Stimulated activated CD4-positive, alpha-beta T cell treated with anti-CD3 and anti-CD28 coated beads, TNF-alpha, amount 100 ng/mL, for 4 hours (primary cell): ENCODE measurements at places on chromosomes 12 and 14.
A peak's percentile ranks its signal among the peaks of the same experiment; 100 is the strongest.

DNA sequence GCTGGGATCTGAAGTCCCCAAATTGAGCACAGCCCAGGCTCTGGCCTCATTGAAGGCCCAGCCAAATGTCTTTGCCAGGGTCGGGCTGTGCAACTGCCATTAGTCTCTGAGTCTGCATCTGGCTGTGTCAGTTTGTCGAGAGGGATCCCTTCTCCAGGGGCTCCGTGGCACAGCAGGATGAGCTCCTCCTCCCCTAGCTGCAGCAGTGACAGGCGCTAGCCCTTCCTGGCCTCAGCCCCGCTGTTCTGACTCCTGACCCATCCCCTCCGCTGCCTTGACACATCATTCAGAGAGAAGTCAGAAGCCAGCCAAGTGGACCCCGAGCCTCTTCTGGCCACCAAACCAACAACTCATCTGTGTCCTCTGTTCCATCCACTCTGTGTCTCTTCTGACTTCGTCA lies 188.3 kb downstream of the CALM1 start:
- no peak for DNase-seq

DNA sequence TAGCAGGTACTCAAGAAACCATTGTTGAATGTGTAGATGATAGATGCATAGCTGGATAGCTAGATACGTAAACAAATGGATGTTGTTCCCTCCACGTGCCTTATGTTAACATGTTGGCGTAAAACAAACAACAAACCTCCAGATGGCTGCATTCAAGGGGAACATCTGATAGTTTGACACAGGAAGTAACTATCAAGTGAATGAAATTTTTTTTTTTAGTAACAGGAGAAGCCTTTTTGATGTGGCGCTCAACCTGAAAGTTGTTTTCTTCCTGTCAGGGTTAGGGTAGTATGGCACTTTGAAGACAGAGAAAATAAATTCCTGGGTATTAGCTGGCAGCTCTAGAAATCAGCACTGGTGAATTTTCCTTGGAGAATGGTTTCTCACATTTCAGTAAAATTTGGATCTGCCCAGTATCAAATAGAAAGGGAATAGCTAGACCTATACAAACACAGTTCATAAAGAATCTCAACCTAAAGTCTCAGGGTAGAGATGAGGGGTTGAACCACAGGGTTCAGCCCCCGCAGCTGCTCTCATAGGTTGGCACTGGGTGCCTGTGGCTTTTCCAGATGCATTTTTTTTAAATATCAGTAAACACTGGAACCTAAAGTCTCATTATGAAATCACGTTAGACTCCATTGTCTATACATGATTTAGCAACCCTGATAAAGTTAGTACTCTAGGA lies 18.8 kb upstream of the RAP1B start:
- no peak for DNase-seq

GRCh38 chr14:57823015-57823660 lies 42.8 kb downstream of the SLC35F4 start:
- DNase-seq: no peak

- no peak for DNase-seq
Observed at GRCh38 chr12:70165450-70165849, 77.8 kb upstream of the CNOT2 start.

GRCh38 chr12:119949145-119949544 lies 39.9 kb upstream of the BICDL1 start:
- no peak for DNase-seq

- no peak for DNase-seq
Observed at GRCh38 chr12:100718187-100718586, 76.4 kb upstream of the ANO4 start.

DNA sequence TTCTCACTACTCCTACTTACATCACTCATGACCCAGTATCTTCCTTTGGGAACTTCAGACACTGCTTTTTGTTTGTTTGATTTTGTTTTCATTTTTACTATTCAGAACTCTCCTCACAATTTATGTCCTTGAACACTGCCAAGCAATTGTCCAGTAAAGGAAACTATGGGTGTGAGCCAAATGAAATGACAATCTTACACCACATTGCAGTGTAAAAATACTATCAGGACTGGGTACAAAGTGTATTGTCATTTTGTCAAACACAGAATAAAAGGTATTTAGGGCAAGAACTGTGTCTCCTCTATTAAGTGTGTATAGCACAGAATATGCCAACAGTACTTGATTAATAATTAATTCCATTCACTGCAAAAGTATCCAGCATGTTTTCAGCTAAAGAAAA lies 199.3 kb downstream of the ALG10B start:
- DNase-seq: no peak

GRCh38 chr12:2462087-2462486 lies 332.7 kb upstream of the FKBP4 start:
- DNase-seq: no peak

- DNase-seq: no peak
Observed at GRCh38 chr12:20398686-20399085, 30.3 kb downstream of the PDE3A start.

- DNase-seq: no peak
Observed at GRCh38 chr14:34374998-34375740, 86.9 kb downstream of the SPTSSA start.

GRCh38 chr14:23300687-23301223 lies 1.9 kb downstream of the PPP1R3E start:
- peak; percentile 12 for DNase-seq

DNA sequence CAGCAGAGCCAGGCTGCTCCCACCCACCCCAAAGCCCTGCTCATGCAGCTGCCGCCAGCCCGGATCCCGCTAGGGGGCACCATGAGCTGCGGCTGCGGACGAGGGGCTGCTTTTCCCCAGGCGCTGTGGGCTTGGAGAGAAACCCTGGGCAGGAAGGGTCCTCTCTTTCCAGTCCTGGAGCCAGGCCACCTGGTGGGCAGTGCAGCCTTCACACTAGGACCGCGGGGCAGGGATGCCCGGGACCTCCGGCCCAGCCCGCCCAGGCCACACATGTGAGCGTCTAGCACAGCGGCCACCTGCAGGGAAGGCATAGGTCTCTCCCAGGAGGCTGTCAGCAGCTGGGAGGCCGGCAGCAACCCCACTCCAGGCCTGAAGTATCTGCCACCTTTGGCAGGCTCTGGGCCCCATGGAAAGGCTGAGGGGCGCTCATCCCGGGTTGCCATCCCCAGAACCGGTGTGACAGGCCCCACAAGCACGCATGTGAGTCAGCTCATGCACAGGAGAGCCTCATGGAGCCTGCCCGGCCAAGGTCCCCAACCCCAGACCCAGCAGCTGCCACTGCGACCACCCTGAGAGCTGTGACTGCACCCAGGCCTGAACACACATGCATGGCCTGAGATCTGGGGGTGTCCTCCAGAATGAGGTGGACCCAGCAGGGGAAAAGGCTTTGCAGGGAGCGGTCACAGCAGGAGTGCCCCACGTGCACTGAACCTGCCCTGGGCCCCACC lies 280.0 kb upstream of the RTL1 start:
- DNase-seq: no peak

- no peak for DNase-seq
Observed at GRCh38 chr12:105834496-105834895, 304.3 kb downstream of the NUAK1 start.
